ENCODE measurements at places on chromosomes 16 and 17.

GRCh38 chr16:10485698-10486382 lies 94.6 kb downstream of the EMP2 start:
- DNase-seq: no peak

DNA sequence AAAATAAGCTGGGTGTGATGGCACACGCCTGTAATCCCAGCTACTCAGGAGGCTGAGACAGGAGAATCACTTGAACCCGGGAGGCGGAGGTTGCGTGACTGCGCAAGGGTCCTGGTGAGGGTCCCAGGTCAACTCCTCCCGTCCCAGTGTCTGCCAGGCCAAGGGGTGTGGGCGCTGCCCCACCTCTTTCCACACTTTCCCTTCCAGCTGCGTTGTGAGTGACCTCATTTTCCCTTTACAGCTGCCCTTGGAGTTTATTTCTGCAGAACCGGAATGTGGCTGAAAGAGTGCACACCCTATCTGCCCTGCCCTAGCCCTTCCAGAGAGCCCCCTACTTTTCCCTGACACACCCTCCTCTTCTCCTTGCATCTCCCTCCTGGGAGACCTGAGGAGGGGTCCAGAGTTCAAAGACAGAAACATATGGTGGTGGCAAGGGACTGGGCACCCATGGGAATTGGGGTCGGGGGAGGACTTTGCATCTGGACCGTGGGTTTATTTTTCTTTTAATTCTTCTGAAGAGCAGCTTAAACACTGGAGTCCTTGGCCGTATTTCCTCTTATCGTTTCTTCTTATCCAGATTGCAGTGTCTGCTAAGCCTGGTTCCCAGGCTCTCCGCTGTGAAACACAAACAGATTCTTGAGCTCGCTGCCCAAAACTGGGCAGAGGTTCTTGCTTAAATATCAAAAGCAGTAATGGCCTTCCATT lies 20.9 kb downstream of the MRC2 start:
- no peak for DNase-seq

GRCh38 chr16:53991754-53992378 lies 287.9 kb downstream of the FTO start:
- DNase-seq: no peak

DNA sequence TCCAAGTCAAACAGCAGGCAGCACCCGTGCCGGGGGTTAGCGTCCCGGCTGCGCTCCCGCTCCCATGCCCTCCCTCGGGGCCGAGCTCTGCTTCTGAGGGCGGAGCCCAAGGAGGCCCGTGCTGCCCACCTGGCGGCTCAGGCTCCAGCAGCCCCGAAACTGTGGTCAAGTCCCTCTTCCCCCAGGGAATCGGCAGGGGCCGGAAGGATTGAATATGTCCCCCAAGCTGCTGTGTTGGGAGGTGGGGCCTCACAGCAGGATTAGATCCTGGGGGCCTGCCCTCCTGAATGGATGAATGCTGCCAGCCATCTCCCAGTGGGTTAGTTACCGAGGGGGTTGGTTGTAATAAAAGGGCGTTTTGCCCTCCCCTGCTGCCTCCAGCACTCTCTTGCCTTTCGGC lies 33.9 kb downstream of the MAP2K3 start:
- no peak for DNase-seq

GRCh38 chr17:66892246-66892645 lies 57.3 kb downstream of the CACNG5 start:
- DNase-seq: no peak

DNA sequence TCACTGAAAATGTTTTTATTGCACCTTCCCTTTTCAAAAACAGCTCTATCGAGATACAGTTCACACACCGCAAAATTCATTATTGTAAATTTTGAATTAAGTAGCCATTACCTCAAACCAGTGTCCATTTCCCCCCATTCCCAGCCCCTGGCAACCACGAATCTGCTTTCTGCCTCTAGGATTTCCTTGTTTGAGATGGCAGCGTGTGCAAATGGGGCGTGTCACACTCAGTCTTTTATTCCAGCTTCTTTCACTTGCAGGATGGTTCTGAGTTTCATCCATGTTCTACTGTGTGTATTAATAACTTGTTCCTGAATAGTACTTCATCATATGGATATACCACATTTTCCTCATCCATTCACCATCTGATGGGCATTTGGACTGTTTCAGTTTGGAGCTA lies 14.8 kb downstream of the ACSF3 start:
- no peak for DNase-seq

GRCh38 chr16:17447101-17447569 lies 23.6 kb downstream of the XYLT1 start:
- no peak for DNase-seq

GRCh38 chr16:9118170-9118569 lies 26.7 kb downstream of the HAPSTR1 start:
- no peak for DNase-seq

DNA sequence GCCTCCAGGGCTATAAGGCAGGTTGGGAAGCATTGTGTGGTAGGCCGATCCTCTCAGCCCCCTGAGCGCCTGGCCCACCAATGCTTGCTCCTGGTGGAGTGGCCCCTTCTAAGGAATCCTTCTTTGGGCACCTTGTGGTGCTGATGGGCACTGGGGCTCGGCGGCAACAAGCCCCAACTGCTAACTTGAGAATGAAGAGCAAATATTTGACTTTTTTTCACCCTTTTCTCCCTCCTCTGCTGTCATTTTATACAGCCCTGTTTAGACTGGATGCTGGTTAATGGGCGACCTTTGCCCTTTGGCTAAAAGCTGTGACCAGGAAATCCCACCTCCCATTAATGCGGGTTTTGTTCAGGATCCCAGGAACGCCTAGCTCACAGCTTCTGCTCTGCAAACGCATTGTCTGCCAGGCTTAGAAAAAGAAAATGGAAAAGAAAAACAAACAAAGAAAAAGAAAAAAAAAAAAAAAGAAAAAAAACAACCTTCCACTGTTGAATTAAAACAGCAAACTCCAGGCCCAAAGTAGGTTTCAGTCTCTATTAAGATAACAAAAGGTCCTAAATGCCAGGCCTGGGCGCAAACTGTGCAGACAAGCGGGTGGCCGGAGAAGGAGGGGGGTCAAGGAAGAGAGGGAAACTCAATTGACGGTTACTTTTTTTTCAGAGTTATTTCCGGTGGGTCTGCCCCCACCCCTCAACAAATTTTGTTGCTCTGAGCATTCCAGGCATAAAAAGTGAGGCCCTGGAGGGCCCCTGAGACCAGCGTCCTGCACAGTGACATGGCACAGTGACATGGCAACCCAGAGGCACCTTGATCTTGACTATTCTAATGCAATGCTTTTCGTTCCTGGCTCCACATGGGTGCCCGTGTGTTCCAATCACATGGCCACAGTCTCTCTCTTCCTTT lies 301.4 kb downstream of the MAF start:
- no peak for DNase-seq

- DNase-seq: no peak
These were observed 251.7 kb upstream of the IRX3 start for GRCh38 chr16:54538276-54538675.

GRCh38 chr17:32516450-32516849 lies 29.7 kb downstream of the CDK5R1 start:
- DNase-seq: no peak

DNA sequence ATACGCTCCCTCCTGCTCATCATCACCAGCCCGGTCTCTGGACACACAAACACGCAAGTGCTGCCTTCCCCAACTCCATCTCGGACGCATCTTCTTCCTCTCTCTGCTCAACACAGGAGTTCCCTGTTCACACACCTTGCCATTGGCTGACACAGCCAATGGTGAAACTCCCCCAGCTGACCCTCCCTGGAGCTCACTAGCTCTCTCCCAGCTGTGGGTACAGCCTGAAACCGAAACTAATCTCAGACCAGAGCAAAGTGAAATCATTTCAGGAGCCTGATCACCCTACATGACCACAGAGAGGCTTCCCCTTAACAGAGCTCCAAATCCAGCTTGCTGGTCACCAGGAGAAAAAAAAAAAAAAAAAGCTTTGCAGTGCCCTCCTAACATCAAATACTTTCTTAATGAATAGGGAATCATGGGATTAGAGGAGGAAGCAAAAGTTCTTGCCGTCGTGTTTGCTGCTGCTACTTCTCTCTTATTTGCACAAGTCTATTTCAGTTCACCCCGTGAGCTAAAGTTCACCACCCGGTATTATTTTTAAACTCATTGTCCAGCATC lies 8.3 kb downstream of the CUEDC1 start:
- no peak for DNase-seq

DNA sequence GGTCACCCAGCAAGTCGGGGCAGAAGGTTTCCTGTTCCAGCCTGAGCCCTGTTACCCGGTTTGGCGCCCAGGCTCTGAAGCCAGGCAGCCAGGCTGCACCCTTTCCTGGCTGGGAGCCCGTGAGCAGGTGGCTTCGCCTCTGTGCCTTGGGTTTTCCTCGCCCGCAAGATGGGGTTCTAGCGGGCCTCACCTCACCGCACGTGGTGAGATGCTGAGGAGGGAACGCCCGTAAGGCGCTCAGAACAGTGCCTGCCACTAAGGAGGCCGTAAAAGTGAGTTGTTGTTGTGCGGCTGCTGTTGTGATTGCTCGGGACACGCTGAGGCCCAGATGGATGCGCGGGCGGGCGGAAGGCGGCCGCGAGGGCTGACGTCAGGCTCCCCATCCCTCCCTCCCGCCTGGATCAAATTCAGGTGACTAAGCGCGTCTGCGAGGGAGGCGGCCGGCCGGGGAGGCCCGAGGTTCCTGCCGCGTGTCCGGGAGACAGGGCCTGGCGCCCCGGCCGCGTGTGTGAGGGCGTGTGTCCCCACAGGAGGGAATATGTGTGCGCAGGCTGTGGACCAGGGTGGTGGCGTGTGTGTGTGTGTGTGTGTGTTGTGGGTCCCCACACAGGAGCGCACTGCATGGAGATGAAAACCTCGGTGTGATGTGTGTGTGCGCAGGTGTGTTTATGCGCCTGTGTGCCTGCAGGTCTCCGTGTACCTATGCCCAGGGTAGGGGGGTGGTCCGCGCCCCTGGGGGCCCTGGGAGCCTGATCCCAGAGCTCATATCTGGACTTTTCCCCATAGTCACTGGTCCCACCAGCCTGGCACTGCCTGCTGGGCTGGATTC lies 4.3 kb downstream of the CAMKK1 start:
- DNase-seq: no peak

- no peak for DNase-seq
These were observed 720 bp upstream of the BCKDK start for GRCh38 chr16:31107465-31107867.

GRCh38 chr16:14658063-14658462 lies 25.3 kb downstream of the BFAR start:
- DNase-seq: no peak

DNA sequence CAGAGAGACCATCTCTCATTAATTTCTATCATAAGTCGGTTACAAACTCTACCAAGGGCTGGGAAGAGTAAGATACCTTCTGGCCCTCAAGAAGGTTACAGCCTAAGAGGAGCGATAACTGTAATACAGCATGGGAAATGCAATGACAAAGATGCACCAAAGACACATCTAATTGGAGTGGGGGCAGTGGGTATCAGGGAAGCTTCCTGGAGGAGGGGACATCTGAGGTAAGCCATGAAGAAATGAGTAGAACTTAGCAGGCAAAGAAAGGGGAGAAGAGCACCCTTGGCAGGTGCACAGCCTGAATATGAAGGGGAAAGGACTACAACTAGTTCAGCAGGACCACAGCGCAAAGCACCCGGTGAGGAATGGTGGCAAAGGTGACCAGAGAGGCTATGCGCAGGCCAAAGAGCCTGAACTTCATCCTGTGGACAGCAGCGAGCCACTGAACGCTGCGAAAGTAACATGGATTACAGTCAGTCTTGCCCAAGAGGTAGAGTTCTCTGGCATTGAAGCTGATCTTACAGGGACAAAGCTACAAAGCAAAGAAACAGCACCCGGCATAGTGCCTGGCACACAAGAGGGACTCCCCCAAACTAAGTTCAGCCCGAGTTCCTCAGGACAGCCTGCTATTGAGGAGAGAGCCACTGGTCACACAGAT lies 2.8 kb downstream of the TBC1D10B start:
- no peak for DNase-seq

GRCh38 chr17:6352016-6352415 lies 82.9 kb downstream of the AIPL1 start:
- DNase-seq: no peak

DNA sequence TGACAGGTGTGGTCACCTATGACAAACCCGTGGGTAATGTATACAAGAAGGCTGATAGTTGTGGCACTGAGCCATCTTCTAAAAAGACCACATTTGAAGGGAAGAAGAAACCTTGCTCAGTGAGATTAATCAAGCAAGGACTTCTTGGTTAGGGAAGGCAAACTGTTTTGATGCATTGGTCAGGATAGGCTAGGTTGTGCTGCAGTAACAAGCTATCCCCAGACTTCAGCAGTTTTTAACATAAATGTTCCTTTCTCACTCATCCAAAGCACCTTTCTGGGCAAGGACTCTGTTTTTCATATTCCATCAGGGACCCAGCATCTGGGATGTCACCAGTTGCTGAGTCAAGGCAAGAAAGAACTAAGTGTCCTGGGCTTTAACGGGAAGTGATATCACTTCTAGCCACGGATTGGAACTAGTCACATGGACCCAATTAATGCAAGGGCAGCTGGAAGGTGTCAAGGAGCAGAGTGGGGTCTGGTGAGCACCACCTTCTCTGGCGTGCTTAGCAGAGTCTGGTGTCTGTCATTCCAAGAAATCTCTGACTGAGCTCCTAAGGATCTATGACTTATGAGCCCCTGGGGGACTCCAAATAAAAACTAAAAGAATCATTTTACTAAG lies 52.0 kb upstream of the CCL2 start:
- no peak for DNase-seq

DNA sequence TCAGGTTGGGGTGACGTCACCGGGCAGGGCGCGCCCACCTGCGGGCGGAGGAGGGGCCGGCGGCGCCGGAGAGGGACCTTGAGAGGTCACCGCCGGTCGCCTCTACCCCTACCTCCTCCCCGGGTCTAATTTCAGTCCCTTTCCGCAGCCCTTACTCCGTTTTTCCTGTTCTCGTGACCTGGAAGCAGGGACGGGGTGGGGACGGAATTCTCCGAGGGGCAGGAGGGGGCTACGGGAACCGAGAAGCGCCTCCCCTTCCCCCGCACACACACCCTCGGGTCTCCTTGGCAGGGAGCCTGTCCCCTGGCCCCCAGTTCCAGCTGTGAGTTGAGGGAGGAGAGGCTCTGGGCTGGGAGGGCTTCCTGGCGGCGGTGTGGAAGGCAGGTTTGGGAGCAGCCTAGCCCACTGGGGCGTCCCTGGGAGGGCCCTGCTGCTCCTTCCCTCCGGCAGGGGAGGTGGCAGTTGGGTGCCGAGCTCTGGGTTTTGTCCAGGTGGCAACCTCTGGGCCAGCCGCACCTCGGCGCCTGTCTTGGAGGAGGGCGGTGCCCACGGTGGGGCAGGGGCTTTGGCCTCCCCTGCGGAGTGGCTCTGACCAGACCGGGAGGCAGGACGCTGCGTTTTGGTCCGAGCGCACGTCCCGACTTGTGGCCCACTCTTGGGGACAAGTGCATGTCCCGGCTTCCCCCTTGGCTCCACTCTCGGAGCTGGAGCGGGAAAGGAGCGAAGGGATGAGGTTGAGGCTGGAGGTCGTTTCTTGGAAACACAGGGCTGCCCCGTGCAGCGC lies 773 bp downstream of the SYNGR3 start:
- no peak for DNase-seq

- no peak for DNase-seq
These were observed 287.3 kb upstream of the AXIN2 start for GRCh38 chr17:65848751-65849150.

- no peak for DNase-seq
These were observed 127.3 kb downstream of the NLK start for GRCh38 chr17:28169621-28170349.

- no peak for DNase-seq
These were observed 70.8 kb downstream of the ABR start for GRCh38 chr17:1108765-1109605.

GRCh38 chr17:17732892-17733670 lies 51.8 kb downstream of the RAI1 start:
- no peak for DNase-seq

- no peak for DNase-seq
These were observed 155.5 kb downstream of the ZNF423 start for GRCh38 chr16:49700251-49701064.

- DNase-seq: no peak
These were observed 1.4 kb downstream of the SAP30BP start for GRCh38 chr17:75668489-75668888.
